Fibroblast of villous mesenchyme (primary cell): ENCODE measurements at places on chromosomes 13 and 19.

DNA sequence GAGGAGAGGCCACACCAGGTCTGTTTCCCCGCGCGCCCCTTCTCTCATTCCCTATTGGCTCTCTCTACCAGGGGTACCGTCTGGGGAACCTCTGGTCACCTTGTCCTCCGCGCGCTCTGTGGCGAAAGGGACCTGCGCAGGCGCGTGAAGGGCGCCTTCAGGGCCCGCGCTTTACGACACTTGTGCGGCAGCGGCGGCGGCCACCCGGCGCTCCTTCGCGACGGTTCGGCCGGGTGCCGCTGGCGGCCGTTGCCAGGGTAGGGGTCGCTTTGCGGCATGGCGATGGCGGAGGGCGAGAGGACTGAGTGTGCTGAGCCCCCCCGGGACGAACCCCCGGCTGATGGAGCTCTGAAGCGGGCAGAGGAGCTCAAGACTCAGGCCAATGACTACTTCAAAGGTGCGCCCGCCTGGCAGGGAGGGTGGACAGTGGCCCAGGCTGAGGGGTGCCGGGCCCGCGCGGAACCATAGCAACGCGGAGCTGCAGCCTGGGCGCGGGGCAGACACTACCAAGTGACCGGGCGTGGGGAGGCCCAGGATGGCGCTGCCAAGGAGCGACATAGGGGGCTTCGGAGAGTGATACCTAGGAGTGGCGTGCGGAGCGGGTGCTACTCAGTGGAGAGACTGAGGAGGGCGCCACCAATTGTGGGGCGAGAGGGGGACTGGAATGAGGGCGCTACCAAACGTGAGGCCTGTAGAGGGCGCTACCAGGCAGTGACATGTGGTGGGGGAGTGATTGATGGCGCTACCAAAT, at the start of gene PPP5C:
Gene PPP5C (plus strand): TSS at position 267 of the 751 bp plus-strand sequence. CDS start 10 bp downstream, at position 277.
- DNase-seq, result peak; percentile 92

- no peak for DNase-seq
Observed at GRCh38 chr13:46751811-46752635, 44.9 kb downstream of the ESD start.

DNA sequence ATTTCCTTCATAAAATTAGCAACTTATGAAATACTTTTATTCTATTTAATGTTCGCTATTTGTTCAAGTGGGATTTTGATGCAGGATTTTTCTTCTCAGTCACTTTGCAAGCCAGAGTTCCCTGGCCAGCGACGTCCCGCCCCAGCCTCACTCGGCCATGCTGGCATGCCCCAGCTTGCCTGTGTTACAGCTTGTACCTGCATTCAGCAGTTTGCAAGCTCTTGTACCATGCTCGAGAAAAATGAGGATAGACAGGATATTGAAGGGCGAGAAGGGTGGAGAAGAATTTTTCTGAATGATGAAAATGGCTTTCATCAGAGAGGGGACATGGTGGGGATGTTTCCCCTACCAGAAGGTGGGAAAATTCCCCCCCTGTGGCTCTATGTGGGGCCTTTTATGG, 2180.2 kb upstream of the PCDH20 start:
- DNase-seq, result no peak

DNA sequence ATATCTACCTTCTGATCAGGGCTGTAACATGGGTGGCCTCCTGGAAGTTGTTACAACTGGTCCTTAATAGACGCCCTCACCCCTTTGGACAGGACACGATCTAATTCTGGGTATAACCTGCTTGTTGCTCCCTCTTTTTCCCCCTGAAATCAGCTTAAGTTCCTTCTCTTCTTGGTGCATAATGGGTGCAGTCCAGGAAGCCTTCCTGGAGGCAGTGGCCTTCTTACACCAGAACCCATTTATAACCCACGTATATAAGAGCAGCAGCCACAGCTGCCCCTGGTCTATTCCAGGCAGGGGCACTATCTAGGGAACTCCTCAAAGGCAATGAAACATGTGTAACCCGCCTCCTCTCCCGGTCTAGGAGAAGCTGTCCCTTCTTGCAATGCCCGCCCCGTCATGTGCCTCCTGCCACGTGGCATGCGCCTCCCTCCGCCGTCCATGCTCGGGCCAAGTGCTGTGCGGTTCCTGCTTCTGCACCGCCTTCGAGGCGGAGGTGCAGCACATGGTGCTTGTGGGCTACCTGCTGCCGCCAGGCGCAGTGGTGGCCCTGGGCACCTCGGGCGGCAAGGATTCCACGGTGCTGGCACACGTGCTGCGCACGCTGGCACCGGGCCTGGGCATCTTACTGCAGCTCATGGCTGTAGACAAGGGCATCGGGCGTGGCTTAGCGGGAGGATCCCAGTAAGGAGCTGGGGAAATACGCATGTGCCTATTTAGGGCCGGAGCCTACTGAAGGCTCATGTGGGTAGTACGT, 27.3 kb downstream of the ZNF175 start:
- DNase-seq, result no peak

DNA sequence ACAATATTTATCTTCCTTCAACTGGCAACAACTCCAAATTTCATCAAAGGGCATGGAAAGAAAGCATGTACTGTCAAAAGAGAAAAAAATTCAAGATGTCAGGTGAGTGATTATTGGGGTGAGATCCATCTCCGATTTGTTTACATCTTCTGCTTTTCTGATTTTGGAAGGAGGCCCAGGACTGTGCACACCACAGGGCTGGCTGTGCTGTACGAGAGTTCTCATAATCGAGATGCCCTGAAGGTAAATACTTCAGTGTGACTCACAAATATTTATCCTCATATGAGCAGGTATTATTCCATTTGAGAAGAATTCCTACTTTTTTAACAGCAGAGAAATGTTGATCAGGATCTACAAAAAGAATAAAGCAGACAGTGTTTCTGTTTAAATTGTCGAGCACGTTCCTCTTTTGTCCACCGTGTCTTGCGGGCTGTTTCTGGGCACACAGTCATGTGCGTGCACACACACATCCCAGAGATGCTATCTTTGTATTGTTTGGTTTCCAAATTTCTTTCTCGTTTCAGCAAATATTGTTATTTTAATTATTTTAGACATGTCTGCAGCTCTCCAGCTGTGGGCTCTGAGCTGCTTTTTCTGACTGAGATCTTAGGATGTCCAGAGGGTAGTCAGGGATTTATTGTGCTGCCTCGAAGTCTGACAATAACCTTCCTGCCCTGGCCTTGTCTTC, 103.8 kb downstream of the KL start:
- DNase-seq, result peak; percentile 39

DNA sequence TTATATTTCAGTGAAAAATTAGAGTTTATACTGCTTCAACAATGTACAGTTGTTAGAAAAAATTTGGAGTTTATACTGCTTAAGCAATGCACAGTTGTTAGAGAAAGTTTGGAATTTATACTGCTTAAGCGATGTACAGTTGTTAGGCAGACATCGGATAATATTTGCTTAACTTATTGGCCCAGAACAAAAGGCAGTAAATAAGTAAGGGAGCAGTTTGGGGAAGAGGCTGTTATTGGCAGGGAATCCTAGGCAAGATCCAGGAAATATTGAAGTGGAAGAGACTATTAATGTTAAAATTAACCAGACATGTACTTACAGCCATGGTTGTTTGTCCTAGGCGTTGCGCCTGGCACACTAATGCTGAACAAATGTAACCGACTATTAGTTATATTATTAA, 166.9 kb downstream of the GPC5 start:
- no peak for DNase-seq

GRCh38 chr13:40187841-40188591, 478.4 kb downstream of the FOXO1 start:
- peak; percentile 27 for DNase-seq

GRCh38 chr13:109900741-109901140, 114.4 kb upstream of the IRS2 start:
- DNase-seq, result no peak

- DNase-seq, result no peak
Observed at GRCh38 chr13:78078168-78078567, 159.5 kb upstream of the EDNRB start.

- DNase-seq, result peak; percentile 59
Observed at GRCh38 chr13:79943346-79944023, 397.4 kb downstream of the SPRY2 start.

DNA sequence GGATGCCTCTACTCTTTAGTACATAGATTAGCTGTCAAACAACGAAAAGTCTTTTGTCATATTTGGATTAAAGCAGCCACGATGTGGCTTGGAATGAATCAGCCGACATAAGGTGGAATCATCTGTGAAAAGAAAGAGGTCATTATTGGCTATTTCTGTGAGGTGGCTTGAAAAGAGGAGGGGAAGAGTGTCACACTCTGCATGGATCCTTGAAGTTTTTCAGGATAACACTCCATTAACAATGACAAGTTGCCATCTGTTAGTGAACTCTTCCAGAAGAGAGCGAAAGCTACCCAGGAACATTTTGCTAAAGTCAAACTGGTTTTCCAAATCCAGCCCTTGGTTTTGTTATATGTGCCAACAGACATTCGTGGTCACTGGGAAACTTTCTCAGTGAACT, 1604.8 kb downstream of the OLFM4 start:
- DNase-seq, result no peak
